ENCODE measurements at places on chromosomes 7 and 10.
A peak's percentile ranks its signal among the peaks of the same experiment; 100 is the strongest.

GRCh38 chr7:6393667-6394056, 54.1 kb downstream of the DAGLB start:
- DNase-seq: no peak

DNA sequence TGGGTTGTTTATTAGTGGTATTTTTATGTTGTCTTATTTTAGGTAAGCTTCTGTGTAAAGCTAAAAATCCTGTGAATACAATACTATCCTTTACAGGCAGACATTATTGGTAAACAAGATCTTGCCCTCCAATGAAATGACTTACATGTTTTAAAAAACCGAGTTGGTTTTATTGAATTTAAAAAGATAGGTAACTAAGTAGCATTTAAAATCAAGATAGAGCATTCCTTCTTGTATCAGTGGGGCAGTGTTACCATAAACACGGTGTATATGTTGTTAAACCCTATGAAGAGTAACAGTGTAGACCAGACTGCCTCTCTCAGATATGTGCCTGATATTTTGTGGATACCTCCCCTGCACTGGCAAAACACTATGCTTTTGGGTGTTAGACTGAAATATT, 81.0 kb downstream of the SNX10 start:
- DNase-seq: no peak

- no peak for DNase-seq
These were observed 116.0 kb downstream of the EGFR start for GRCh38 chr7:55134786-55135185.

DNA sequence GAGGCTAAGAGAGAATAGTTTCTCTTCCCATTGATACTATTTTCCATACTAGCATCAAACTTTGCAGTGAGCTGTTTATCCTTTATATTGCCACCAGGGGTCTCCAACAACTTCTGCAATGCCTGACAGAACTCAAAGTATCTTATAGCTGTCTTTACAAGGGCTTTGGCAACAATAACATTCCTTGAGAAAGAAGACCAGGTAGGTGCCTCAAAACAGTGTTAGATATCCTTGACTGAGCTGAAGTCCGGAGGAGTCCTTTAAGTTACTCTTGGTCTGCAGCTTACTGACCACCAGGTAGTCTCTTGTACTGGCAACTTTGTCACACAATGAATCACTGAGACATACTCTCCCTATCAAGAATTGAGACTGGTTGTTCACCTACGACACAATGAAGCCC, 30.0 kb upstream of the TES start:
- DNase-seq: peak; percentile 57

- DNase-seq: no peak
These were observed 955 bp downstream of the DUS4L start for GRCh38 chr7:107564553-107565298.

DNA sequence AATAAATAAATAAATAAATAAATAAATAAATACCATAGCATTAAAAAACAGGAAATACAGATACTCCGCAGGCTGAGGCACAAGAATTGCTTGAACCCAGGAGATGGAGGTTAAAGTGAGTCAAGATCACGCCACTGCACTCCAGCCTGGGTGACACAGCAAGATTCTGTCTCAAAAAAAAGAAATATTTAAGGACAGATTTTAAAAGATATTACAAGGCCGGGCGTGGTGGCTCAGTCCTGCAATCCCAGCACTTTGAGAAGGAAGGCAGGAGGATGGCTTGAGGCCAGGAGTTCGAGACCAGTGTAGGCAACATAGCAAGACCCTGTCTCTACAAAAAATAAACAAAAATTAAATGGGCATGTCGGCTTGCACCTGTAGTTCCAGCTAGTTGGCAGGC, 17.5 kb upstream of the SNX8 start:
- no peak for DNase-seq
